ENCODE measurements at places on chromosomes 3 and 15.

DNA sequence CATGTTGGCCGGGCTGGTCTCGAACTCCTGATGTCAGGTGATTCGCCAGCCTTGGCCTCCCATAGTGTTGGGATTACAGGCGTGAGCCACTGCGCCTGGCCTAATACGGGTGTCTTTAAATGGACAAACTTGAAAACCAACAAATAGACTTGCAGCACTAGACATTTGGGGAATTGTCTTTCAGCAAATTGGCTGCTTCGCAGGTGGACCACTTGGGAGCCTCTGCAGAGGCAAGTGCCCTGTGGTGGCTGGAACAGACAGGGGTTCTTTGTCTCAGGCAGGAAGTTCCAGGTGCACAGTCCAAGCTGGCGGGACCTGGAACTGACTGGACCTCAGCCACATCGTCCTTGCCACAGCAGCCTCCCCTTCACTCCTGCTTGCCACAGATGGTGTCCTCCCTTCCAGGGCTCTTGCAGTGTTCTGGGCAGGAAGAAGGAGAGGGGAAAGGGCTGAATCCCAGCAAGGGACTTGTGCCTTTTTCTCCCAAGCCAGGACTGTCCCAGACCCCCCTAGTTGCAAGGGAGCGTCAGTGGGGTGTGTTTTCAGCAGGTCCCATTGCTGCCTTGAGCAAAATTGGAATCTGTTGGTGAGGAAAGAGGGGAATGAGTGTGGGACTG is 94.3 kb downstream of the TBC1D2B start:
- no peak for DNase-seq

DNA sequence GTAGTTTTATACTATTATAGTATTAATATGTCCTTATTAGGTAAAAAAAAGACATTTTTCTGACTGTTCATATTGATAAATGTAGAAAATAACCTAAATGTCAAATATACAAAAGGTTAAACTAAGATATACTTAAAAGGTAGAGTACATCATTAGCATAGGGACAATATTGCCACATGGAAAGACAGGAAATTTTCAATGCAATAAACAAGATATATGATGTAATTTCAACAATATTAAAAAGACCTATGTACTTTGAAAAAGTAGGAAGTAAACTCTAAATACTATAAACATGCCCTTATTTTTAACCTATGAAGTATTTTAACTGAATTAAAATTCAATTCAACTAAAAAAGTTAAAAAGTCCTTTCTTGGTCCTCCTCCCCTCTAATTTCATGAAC is 1.9 kb downstream of the SPG11 start:
- no peak for DNase-seq

- peak; percentile 16 for DNase-seq
Observed at GRCh38 chr3:47162697-47163168, 1.2 kb downstream of the SETD2 start.

DNA sequence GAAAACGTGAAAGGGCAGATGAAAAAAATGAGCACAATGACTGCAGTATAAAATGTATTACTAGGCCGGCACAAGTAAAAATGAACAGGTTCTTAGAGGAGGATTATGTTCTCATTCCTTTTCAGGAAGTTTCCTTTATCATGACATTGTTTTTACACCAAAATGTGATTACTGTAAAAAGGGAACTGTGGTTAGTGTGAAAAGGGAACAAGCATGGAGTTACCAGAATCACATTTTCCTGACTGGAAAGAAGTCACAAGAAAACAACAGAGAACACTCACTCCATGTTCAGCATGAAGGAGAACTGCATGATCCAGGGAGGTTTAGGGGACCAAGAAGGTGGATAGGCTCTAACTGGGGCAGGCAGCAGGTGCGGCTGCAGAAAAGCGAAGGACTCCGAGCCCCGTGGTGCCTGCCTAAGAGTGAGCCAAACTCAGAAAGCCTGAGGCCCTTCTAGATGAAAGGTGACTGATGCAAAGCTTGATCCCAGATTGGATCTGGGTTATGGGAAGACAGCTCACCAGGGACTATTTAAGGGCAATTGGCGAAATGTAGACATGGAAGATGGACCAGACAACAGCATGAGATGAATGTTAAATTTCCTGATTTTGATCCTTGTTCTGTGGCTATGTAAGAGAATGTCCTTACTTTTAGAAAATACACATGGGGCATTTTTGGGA is 77.3 kb downstream of the CCR1 start:
- DNase-seq = no peak

- DNase-seq = no peak
Observed at GRCh38 chr3:193310914-193311723, 67.4 kb downstream of the ATP13A5 start.

DNA sequence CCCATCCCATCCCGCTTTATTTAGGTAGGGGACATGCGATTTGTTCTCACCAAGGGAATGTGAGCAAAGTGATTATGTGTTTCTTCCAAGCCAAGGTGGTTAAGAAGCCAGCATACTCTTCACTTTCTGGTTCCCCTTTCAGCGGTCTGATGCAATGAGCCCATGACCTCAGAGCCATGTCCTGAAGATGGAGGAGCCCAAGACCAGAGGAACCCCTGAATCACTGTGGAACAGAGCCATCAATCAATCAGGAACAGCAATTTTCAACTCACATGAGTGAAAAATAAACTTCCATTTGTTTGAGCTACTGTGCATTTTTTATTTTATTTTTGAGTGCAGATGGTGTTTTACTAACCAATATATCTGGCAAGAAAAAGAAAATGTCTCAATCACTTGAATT is 10.8 kb downstream of the THRB start:
- no peak for DNase-seq

DNA sequence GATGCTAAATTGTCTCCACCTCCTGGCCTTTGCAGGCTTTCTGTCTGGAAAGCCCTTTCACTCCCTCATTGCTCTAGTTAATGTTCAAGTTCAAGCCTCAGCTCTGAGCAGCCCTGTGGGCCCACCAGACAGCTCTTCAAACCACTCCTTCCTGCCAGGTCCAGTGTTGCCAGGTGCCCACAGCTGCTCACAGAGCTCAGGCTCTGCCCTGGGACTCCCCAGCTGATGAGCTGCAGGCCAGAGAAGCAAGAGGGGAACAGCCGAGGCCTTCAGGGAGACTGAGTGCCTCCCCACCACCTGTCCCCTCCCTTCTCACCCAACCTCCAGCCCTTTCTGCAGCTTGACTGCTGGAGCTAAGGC is 1.3 kb upstream of the ZBTB47 start:
- DNase-seq = no peak

DNA sequence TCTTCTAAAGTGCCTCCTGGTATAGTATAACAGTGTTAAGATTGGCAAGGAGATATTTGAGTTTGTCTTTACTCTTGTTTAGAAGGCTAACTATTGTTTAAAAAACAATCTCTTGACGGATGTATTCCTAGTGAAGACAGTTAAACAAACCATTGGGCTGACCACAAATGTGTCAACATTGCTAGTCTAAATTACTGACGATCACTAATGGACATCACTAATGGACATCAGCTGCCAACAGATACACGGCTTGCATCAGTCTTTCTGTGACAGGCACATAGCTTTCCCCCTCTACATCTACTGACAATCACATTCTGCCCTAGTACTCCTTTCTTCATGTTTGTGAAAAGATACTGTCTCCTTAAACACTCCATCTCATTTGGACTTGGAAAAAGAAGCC is 57.1 kb upstream of the ETV5 start:
- DNase-seq = peak; percentile 30

GRCh38 chr3:64561868-64562267 is 125.9 kb downstream of the ADAMTS9 start:
- no peak for DNase-seq

- no peak for DNase-seq
Observed at GRCh38 chr15:64515825-64516224, 55.4 kb downstream of the ZNF609 start.

- DNase-seq = peak; percentile 62
Observed at GRCh38 chr3:72797773-72798543, 50.3 kb downstream of the SHQ1 start.

GRCh38 chr3:185820973-185821758 is 3.7 kb downstream of the IGF2BP2 start:
- DNase-seq = no peak
